Inflammatory macrophage (primary cell): ENCODE measurements at places on chromosomes 13 and 19.

- DNase-seq: peak; percentile 63
Observed at GRCh38 chr19:17538684-17539237, 16.7 kb upstream of the COLGALT1 start.

DNA sequence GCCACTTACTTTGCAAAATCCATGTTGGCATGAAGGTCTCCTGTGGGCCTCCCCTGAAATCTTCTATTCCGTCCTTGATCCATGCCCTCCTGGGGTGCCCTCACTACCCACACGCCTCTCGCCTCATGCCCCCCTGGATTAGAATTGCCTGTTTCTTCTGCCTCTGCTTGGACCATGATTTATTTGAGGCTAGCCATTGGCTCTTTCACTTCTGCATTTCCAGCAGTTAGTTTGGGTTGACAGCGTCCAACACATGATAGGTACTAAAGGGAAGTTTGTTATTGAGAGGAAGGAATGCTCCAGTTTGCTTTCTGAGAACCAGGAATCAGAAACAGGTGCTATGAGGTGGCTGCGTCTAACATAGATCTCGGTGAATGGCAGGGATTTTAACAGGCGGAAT, 30.5 kb upstream of the TPTE2 start:
- peak; percentile 15 for DNase-seq

DNA sequence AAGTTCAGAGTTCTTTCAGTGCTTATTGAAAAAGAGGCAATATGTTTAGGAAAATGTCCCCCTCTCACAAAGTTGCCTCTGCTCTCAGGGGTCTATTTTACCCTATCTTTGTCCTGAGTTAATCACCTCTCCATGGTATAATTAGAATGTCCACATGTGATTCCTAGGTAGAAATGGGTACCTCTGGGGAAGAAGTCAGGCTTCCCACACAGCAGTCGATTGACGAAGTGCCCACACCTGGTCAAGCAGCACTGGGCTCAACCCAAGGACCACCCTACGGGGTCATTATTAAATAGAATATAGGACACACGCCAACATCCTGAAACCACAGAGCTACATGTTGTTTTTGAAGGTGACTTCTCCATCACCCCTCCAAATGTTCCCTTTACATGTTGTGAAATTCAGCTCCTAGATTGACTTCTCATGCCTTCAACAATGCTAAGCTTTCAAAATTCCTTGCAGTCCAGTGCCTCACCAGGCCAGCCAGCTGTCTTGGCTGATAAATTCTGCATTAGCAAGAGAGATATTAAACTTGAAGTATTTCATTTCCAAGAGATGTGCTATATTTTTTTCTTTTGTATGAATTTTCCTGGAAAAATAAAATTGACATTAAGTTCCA, 43.6 kb upstream of the FAM124A start:
- DNase-seq: no peak

GRCh38 chr19:55101261-55101660, 16.2 kb downstream of the PPP1R12C start:
- DNase-seq: no peak

GRCh38 chr19:16206637-16207036, 8.9 kb downstream of the AP1M1 start:
- DNase-seq: no peak

DNA sequence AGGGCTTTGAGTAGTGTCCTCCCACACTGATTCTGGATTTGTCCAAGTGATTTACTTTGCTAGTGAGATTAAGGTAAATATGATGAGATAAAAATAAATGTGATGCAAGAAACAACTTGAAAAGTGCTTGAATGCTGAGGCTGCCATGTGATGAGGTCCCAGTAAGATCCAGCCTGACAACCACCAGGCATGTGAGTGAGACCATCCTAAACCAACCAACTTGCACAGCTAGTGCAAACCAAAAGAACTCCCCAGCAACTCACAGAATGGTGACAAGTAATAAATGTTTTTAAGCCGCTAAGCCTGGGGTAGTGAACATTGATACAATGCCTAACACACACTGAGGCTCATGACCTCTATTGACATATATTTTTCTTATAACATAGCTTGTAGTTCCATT, 13.3 kb upstream of the RBM26 start:
- no peak for DNase-seq

DNA sequence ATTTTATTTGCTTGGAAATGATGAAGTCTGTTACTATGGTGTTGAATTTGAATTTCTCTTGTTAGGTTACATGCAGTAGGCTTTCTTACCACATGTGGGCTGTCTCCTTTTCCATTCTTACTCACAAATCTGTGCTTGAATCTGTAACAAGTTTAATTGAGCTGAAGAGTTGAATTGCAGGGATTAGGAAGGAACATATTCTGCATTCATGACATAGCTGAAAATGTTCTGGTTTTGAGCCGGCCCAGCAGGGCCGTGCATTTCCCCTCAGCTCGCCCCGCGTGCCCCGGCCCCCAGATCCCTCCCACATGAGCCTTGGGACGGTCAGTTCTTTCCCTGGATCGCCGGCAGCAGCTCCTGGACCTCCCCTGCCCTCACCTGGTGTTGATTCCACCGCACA, 28.1 kb downstream of the TFDP1 start:
- DNase-seq: no peak

DNA sequence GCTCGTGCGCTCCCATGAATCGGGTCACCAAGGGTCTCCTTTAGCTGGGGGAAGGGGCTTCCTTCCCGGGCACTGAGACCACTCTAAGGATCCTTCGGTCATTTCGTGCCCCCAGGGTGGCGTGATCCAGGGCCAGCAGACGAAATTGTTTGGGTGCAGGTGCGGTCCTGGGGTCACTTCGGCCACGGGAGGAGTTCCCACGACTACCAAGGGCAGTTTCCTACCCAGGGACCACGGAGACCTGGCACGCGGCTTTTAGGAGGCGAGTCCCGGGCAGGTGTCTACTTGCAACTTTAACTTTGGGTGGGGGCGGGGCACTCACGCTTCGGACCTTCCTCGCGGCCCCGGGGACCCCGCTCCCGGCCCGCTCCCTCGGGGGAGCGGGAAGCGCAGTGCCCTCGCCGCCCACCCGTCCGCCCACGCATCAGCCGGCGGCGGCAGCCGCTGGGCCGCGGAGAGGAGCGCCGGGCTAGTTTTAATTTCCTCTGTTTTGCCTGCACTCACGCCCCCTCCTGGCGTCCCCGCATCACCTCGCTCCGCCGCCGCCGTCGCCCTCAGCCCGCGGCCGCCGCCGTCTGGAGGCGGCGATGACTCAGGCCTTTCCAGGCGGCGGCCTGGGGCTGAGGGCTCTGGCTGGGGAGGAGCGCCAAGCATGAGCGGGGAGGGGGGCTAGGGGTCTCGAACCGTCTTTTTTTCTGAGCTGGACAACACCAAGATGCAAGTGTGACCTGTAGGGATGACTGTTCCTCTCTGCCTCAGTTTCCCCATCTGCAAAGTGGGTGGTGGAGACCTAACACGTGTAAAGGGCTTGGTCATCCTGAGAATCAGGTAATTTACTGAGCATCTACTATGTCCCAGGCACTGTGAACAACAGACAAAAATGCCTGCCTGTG, 21.8 kb downstream of the OLFM2 start:
- DNase-seq: peak; percentile 67

DNA sequence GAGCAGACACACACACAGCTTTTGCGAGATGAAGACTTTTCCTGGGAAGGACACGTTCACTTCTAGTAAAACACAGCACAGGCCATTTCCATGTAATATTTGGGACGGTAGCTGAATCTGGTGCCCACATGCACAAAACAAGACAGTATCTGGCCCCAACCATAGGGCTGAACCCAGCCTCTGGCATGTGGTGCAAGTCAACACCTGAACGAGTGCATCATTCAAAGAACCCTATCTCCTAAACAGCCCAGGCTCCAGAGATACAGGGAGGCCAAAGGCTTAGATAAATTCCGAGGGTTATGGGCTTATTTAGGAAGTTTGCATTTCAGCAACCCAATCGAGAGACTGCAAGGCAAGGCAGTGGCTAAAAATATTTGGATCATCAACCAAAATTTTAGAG, 2.7 kb upstream of the TFDP1 start:
- DNase-seq: no peak

GRCh38 chr13:36096461-36097416, 34.4 kb downstream of the DCLK1 start:
- DNase-seq: no peak

DNA sequence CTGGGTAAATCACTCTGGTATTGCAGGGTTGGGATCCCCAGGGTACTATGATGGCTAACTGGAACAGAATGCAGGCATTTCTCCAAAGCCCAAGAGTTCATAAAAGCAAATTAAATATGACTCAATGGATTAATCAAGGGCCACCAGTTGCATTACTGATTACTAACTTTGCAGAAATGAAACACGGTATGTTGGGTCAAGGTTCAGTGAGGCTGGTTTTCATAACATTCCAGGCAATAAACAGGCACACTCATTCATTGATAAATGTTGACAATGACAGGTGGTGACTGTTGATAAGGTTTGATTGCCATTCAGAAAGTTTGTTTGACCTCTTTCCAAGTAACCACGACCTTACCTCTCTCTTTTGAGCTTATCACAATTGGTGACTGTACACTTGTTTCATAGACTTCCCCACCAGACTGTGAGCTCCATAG, 506 bp upstream of the AP1M1 start:
- DNase-seq: no peak

DNA sequence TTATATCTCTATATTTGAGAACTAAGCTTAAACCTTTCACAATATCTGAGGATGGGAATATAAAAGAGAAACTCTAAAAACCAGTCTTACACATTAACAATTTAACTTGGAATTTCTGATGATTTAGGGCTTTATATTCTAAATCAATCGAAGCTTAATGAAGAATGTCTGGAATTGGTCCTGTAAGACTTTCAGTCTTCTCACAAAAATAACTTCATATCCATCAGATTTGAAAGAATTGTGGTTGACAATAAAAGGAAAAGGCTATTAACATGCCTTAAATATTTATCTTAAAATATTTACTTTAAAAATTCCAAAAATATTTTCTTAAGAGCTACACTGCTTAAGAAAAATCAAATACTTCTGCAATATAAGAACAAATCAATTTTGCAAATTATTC, 27.3 kb downstream of the MYCBP2 start:
- DNase-seq: no peak

DNA sequence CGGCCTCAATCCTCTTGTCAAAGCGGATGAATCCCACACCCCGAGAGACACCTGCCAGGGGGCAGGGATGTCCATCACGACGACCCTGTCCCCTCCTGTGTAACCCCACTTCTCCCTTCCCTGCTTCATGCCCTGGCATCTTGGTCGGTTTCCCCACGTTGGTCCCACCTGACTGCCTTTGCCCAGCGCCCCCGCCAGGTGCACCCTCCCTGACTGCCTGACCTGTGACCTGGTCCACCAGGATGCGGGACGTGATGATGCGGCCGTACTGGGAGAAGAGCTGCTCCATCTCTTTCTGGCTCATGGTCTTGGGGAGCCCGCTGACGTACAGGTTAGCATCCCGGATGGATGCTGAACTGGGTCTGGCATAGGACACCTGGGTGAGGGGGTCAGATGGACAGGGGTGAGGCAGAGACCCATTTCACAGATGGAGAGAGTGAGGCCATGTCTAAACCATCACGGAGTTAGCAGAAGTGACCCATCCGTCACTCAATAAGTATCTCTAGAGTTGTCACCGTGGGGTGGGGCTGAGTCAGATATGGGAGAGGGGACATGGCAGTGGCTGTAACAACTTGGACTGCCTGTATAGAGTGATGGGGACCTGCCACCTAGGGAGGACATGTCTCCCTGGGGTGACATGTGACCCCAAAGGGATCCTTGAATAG, 22.5 kb downstream of the ELAVL3 start:
- DNase-seq: no peak

DNA sequence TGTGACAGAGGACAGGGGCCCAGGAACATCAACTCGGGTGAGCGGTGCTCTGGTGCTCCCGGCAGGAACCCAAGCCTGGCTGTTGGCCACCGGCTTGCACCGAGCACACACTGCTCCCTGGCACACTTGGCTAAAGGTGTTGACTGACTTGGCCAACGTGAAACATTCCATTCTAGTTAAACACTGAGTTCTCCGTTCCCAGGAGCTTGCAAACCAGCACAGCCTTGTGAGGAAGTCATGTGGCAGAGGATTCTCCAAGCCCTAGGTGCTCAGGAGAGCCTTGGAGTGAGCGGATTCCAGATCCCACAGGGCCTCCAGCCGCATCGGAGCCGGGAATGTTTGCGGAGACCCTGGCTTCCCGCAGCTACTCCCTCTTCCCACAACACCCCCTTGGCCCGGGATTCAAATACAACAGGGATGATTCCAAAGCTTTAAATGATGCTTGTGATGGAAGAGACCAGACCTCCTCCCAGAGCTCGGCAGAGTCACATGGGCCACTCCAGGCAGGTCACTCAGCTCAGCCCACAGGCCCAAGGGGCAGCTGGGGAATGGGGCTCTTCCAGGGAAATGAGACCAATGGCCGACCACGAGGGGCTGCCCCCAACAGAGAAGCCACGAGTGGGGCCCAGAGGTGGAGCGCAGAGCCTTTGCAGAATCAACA, 2.9 kb downstream of the C13orf46 start:
- DNase-seq: no peak

- DNase-seq: no peak
Observed at GRCh38 chr13:19182536-19182935, 912 bp upstream of the TUBA3C start.

GRCh38 chr19:4732680-4733114, 9.1 kb upstream of the DPP9 start:
- peak; percentile 43 for DNase-seq

GRCh38 chr13:34637138-34637537, 304.9 kb upstream of the NBEA start:
- no peak for DNase-seq

GRCh38 chr13:36555151-36555986, 118.5 kb upstream of the SERTM1 start:
- DNase-seq: no peak

DNA sequence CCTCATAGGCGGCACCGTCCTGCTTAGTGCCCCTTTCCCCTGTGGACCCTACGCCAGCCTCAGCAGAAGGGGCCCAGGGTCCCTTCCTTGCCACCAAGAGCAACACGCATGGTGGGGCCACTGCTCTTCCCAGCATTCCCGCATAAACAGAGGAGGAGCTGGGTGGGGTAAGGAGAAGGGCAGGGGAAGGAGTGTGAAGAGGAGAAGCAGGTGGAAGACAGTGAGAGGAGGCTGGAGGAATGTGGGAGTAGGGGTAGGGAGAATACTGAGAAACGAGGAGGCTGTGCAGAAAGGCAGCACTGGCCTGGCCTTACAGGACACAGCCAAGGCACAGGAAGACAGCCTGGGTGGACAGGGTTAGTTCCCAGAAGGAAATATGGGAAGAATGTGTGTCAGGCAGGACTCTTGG, 43.9 kb downstream of the ZNF331 start:
- DNase-seq: no peak

GRCh38 chr19:46840498-46840942, 10.1 kb downstream of the AP2S1 start:
- DNase-seq: peak; percentile 65

DNA sequence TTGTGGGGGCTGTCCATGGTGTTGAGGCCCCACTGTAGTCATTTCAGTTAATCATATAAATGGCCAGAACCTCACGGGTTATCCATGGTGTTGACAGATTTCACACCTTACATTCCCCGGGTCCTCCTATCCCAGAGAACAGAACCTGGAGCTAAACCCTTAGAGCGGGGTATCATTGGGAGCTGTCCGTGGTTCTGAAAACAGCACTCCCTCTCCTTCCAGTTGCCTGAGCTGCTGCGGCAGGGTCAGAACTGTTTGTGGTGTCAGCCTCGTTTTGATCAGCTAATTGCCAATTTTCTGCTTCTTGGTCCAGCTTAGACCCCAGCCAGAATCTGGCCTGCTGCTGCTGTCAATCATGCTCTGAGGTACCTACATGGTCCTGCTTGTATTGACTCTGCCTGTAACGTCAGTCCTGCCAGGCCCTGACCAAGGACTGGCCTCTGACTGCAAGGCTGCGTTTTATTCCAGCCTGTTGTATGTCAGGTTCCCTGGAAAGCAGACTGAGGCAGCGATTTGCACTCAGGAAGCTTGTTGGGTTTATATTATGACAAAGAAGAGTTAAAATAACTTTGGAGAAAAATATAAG, 55.8 kb upstream of the KCTD15 start:
- no peak for DNase-seq
